ENCODE measurements at places on chromosomes 3 and 15. TPM values are rescaled to one million over a fixed set of nuclear protein-coding genes. Genes with fewer than 3 reads are reported as not detected.

Gene PBRM1
- 74.8 TPM for total RNA-seq

- DNase-seq = no peak
Measured at GRCh38 chr3:173892547-173892946, 495.0 kb downstream of the NLGN1 start.

DNA sequence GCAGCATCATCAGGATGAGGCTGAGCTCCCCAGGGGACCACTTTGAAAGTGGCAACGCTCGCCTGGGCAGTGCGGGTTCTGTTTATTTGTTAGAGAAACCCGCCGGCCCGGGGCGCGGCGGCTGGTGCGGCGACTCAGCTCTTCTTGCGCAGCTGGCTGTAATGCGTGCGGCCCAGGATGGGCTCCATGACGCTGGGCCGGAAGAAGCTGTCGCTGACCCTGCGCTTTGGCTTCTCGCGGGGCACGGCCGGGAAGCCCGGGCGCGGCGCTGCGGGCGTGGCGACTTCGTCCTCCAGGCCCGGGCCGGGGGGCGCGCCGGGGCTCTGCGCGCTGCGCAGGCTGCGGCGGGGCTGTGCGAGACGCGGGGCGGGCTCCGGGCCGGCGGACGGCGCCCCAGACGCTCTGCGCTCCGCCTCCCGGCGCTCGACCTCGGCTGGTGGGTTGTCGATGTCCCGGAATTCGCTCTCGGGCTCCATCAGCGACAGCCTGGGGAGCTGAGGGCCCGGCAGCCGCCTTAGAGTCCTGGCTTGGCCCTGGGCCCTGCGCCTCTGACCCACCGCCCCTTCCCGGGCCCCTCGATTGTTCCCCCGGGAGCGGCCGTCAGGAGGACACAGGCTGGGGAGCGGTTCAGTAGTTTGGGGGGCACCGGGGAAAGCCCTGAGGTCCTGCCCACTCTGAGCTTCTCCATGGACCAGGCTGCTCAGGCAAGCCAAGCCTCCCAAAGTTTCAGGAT lies 10.3 kb upstream of the KIF7 start:
- DNase-seq = no peak

DNA sequence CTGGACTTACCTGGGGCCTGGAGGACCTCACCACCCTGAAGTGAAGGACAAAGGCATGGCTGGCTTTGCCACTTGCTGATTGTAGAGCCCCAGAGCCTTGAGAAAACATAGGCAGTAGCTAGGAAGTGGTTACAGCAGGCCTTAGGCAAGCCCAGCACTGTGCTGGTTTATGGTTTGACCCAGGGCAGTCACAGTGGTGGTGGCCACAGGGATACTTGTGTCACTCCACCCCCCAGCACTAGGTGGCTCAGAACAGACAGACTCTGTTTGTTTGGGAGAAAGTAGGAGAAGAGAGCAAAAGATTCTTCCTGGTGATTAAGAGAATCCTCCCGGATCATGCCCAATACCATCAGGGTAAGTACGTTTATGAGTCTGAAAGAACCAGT lies 13.2 kb upstream of the COL8A1 start:
- no peak for DNase-seq

GRCh38 chr15:79067072-79067833 lies 23.3 kb downstream of the RASGRF1 start:
- no peak for DNase-seq

DNA sequence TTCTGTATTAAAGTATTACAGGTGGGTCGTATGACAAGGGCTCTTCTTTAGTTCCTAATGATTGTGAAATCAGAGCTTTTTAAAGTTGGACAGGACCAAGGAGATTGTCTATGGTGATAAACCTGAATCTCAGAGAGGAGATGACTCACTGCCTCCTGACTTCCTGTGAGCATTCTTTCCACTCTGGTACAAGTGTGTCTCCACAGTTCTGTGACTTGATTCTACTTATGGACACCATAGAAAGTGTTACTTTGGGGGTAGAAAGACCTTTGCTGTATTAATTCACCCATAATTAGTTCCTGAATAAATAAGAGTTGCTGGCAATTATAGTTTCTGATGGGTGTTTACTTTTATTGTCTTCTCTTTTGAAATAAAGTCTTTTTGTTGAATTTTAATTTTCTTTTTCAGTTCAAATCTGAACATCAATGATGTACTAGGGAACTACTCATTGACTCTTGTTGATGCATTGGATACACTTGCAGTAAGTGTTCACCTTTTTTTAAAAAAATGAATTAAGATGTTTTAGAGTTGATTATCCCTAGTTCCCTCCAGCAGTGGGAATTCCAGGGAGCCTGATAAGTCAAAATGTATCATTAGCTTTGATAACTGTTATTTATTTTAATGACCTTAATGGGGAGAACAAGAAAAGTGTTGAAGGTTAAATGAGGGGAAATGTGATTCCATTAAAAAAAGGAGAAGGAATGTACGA lies 7.4 kb downstream of the EDEM1 start:
- no peak for DNase-seq

DNA sequence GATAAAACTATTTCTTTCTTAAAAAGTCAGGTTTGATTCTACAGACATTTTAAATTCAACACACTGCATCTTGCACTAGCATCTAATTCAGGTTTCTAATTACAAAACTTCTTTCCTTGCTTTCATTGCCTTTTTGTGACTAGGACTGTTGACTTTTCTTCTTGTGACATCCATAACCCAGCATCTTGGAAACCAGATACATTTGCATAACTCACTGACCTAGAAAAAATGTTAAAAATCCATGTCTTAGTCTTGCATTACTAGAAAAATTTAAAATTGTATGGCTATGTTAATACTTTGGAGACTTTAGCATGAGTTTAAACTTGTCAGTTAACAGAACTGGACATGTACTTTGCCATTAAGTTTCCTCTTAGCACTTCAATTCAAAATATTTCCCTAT lies 72.7 kb downstream of the DTWD1 start:
- DNase-seq = no peak

Gene CCDC191
- total RNA-seq = 3.6 TPM

DNA sequence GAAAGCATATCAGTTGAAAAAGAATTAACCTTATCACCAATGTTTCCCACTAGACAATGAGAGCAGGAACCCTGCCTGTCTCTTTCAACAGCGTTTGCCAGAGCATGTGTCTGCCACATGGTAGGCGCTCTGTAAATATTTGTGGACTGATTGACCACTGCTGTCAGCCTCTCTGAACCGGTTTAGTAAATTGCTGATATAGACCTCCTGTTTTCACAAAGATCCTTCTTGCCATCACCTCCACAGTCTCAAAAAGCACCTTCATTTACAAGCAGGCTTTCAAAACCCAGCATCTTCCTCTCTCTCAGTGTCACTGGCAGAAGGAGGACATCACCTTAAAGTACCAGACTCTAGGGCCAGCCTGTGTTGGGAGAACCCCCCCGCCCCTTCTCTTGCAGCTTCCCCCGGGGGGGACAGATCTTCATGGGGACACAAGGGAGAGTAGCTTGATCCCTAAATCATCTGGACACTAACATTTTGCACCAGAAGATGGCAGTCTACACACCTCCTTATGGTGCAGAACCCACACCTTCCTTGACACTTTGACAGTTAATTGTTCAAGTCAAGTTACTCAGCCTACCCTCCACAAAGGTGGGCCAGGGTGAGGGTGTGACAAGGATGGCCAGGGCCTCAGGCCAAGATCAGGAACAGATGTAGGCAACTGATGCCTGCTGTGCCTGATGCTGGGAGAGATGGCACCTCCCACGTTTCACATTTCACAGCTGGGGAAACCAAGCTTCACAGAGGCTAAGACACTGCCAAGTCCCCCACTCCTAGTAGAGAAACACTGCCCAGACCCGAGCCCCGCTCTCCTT lies 37.8 kb upstream of the USP3 start:
- no peak for DNase-seq

Gene SEMA3F
- 146 TPM for total RNA-seq

GRCh38 chr15:96472681-96473080 lies 142.2 kb downstream of the NR2F2 start:
- no peak for DNase-seq

DNA sequence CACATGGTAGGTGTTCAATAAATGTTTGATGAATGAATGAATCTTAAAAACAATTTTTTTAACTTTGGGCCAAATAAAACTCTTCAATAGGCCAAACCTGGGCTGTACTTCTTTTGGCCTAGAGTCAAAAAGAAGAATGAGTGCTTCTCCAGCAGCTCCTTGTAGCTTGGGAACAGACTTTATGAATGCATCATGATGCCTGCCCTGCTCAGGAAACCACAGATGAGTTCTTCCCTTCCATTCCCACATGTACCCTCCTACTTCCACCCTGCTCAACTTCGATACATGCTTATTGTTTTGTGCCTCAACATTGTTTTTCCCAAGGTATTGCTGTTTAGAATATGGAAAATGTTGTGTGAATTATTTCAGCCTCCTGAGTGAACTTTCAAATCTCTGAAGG lies 87.0 kb downstream of the FILIP1L start:
- DNase-seq = no peak

- no peak for DNase-seq
Measured at GRCh38 chr3:113606539-113607218, 74.3 kb downstream of the SIDT1 start.
